ENCODE measurements at places on chromosomes 1 and 21.

DNA sequence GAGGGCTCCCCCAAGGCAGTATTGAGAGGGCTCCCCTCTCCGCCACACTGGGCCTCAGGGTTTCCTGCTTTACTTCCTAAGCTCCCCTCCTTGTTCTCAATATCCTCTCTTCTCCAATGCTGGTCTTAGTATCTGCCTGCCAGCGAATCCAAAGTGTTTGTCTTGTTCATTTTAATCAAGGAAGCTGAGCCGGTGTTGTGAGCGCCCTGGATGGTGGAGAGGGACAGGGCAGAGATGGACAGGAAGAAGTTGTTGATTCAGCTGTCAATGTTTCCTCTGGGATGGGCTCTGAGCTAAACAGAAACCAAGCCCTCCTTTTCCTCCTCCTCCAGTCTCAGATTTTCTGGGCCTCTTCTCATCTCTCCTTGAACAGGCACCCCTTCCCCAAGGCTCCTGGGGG lies 5.4 kb downstream of the OLFML3 start:
- no peak for DNase-seq

DNA sequence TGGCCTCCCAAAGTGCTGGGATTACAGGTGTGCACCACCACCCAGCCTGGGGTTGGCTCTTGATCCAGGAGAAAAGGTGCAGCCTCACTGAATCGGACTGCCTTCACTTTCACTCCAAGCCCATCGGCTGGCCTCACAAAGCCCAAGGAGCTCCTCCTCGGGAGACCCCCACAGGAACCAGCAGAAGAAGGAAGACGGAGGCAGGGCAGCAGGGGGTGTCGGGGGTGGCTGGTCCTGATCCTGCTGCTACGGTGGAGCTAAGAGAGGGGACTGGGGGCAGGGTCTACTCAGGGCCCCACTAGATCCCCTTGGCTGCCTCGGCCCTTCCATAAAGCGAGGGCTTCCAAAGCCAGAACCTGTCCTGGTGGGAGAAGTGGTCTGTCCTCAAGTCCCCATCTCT lies 93.9 kb downstream of the STUM start:
- no peak for DNase-seq

DNA sequence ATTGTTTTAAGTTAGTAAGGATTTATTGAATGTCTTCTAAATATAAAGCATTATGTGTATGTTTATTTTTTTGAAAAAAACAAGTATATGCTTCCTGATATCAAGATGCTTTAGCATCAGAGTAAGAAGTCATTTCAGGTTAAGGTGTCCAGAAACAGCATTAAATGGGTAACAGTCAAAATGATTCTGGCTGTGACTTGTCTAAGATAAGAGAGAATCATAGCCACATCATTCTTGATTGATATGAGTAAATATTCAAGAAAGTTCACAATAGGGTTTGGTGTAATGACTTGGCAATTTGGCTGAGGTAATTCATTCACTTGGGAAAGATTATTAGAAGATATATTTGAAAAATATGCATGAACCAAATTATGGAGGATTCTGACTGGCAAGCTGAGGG lies 193.8 kb downstream of the DPYD start:
- no peak for DNase-seq

GRCh38 chr1:155320661-155321617 lies at the start of gene RUSC1:
RUSC1 (plus strand) TSS chr1:155320894; CDS start chr1:155321774, 880 bp downstream.
- DNase-seq = no peak

- DNase-seq = no peak
These were observed 30.5 kb downstream of the EPHB2 start for GRCh38 chr1:22741118-22741517.

DNA sequence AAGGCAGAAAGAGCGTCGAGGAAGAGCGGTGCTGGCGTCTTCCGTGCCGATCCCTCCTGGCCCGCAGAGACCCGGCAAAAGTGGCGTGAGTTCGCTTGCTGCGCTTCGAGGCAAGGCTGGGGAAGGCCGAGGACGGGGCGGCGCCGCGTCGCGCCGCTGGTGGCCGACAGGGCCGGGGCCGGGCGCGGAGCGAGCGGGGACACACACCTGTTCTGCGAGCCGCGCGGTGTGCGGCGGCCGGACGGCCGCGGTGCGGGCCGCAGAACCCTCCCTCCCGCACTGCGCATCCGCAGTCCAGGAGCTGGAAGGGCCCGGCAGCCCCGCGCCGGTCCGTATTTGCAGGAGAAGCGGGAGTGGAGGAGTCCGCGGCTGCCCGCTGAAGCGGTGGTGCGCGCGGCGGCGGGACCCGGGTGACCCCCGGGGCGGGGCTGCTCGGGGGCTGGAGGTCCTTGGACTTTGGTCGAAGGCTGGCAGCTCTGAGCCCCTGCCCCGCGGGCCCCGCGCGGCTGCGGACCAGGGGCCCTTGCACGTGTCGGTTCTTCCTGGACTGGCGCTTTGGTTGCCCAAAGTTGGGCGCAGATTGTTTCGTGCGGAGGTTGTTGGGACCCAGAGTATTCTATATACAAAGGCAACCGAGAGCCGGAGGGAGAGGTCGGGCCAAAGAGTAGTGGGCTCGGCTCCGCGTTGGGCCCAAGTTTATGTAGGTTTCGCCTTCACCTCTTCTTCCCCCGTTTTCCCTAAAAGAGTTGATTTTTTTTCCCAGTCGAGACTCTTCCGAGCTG lies 2.6 kb downstream of the RNF220 start:
- DNase-seq = no peak

DNA sequence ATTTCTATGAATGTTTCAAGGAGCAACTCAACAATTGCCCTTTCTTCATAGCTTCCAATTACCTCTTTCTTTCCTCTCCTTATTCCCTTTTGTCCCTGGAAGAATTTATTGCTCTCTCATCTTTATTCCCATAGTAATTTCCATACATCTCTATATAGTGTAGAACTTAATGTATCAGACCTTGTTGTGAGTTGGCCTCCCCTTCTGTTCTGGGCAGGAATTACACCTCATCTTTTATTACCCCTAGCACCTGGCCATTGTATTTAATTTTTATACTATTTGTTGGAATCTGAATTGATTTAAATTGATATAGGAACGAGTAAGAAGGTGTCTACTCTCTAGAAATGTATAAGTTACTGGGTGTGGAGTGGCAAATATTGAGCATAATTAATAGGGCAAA lies 114.5 kb downstream of the CACHD1 start:
- no peak for DNase-seq

GRCh38 chr1:218575856-218576255 lies 230.7 kb downstream of the TGFB2 start:
- no peak for DNase-seq

All from activated CD8-positive, alpha-beta memory T cell treated with anti-CD3 and anti-CD28 coated beads for 48 hours (primary cell).